ENCODE measurements at places on chromosomes 3 and 15.

GRCh38 chr3:167736264-167736787, 805 bp downstream of the SERPINI1 start:
- DNase-seq, result no peak

- no peak for DNase-seq
Measured at GRCh38 chr3:158671821-158672214, 630 bp downstream of the LXN start.

GRCh38 chr3:59286791-59287531, 237.1 kb upstream of the CFAP20DC start:
- DNase-seq, result no peak

GRCh38 chr3:120416868-120417267, 33.9 kb downstream of the FSTL1 start:
- DNase-seq, result no peak

DNA sequence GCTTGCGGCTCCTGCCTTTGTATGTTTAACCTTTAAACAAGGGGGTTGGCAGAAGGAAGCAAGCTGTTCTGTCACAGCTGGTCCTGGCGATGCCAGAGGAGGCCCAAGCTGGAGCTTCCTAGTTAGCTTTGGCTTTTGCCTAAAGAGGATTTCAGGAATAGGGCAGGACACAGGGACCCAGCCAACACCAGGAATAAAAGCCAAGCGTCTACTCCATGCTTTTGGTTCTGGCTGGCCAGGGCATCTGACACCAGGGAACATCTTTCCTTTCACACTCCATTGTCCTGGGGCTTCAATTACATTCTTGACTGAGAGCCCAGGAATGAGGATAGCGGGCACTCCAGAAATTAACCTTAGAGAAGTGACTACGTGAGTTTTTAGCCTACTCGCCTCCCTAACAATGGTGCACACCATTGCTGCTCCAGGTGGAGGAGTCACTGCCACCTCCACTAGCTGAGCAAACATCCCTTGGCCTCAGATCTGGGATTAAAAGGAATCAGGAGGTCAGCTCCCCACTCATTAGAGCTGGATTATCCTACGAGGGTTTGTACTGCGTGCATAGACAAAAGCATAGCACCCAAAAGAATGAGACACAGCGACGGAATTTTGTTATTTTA, 38.2 kb downstream of the TPM1 start:
- no peak for DNase-seq

DNA sequence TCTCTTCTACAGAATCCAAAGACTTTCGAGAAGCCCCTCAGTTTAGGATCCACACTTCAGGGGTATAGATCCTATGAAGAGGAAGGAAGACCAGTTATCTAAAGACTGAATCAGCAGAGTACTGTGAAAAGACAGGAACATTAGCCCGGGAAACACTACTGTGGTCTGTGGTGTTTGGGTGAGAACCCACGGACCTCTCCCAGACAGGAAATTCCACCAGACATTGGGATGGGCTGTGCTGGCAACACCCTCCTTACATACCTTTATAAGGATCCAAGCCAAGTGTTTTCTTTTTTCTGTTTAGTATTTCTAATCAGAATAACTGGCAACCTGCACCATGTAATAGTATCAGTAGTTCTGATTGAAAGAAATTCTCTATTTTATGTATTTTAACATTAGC, 14.1 kb downstream of the TMEM207 start:
- no peak for DNase-seq

DNA sequence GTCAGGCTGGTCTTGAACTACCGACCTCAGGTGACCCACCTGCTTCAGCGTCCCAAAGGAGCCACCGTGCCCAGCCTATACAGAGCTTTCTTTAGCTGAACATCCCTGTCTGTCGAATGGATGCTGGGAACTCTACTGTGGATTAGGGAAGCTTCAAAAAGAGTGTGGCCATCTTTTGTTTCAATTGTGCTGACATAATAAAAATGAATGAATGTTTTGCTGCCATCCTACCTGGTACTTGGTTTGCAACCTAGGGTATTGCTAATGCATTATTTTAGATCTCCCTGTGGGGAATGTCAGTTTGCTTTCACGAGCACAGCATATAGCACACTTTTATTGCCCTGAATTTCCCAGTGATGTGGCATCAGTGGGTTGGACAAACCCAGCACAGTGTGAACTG, 32.3 kb downstream of the CMTM6 start:
- no peak for DNase-seq

DNA sequence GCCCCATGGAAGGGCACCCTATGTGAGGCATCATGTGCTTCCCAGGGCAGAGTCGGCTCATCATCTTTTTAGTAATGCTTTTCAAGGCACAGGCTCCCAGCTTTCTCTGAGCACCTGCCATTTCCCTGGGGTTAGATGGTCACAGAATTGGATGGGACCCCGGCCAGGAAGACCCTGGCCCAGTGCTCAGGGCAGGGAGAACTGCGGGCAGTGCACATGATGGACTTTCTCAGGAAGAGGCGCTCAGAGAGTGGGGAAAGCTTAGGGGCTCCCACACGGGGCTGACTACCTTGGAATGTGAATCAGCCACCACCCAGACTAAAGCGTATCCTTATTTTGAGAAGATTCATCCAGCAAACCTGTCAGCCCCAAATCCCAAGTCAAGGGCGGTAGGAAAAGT, 16.5 kb upstream of the SKOR1 start:
- DNase-seq, result no peak

GRCh38 chr3:173096994-173097785, 43.8 kb downstream of the SPATA16 start:
- DNase-seq, result no peak

GRCh38 chr3:169009453-169009852, 654.1 kb downstream of the MECOM start:
- no peak for DNase-seq

DNA sequence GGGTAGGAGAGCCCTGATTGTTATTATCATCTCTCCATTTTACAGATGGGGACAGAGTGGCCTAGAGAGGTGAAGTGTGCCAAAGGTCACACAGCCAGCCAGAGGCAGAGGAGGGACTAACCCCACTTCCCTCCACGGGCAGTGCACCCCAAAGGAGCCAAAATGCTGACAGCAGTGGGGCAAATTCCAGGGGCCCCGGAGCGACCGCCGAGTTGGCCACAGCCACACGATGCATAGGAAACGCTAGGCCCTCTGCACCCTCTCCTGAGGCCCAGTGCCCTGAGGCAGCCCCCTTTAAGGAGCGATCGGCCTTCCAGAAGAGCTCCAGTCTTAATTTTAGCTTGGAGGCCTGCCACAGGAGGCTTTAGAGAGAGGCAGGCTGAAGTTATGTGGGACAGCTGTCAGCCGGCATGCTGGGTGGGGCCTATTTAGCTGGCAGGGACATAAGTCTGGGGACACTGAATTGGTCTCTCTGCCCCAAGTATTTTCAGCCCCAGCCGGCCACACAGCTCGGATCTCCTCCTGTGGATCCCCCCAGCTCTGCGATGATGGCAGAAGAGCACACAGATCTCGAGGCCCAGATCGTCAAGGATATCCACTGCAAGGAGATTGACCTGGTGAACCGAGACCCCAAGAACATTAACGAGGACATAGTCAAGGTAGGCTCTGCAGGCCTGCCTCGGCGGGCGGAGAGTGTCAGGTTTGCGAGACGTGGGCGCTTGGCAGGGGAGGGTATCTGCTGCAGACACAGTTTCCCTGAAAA, at the start of gene CAV3:
Gene CAV3 (plus strand): TSS at position 471 of the 763 bp plus-strand sequence. CDS start 75 bp downstream, at position 546.
- DNase-seq, result no peak

DNA sequence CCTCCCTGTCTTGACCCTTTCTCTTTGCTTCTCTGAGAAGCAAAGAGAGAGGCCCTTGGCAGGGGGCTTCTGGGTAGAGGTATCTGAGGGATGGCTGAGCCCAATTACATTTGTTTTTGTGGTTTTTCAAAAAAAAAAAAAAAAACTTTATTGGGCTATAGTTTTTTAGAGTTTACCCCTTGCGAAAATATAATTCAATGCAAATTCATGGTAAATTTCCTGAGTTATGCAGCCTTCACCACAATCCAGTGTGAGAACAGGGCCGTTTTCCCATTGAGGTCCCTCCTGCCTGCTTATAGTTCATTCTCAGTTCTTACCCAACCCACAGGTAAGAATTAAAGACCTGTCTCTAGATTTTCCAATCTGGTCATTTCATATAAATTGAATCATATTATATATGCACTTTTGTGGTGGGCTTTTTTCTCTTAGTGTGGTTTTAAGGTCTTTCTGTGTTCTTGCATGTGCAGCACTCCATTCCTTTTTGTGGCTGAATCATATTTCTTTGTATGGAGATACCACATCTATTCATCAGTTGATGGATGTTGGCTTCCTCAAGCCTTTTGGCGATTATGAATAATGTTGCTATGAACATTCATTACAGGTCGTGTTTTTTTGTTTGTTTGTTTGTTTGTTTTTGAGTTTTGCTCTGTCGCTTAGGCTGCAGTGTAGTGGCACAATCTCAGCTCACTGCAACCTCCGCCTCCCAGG, 2.7 kb downstream of the MCM2 start:
- DNase-seq, result no peak

GRCh38 chr15:81633889-81634288, 259.9 kb upstream of the TMC3 start:
- no peak for DNase-seq

GRCh38 chr3:177468331-177468730, 271.0 kb upstream of the TBL1XR1 start:
- no peak for DNase-seq

DNA sequence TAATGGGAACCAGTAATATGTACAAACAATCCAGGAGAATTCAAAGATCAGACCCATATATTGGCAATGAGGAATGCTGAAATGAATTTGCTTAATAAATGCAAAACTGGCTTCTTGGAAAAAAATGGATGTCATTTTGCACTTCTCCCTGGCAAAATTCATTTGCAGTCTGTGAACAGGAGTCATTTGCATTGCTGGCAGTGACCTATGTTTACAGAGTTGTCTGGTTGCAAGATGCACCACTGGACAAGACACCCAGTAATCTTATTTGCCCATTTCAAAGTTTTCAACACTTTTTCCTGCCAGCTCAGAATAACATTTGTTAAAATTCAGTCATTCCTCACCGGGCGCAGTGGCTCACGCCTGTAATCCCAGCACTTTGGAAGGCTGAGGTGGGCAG, 123.5 kb upstream of the KCNAB1 start:
- no peak for DNase-seq

DNA sequence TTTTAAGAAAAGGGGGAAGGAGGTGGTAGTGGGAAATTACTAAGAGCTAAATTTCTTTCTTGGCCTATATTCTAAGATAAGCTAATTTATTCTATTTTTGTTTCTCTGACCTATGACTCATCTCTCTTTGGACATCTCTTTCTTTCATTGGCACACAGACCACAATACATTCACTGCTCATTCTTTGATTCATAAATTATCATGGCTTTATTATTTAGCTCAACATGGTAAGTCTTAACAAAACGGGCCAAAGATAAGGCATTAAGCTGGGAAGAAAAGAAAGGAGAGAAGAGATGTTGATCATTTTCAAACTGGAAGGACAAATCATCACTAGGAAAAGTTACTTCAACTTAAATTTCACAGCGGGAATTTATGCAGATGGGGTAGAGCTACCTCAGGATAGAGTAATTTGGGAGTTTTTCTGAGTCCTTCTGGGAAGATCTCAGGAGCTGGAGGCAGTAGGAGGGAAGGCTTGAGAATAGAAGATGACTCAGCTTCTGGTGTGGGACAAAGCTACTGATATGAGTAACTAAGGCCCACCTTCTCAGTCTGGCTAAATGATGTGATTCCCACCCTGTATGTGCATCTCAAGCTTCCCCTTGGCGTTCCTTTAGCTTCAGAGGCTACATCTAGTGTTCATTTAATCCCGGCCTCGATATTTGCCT, 7.5 kb upstream of the ALCAM start:
- DNase-seq, result no peak

DNA sequence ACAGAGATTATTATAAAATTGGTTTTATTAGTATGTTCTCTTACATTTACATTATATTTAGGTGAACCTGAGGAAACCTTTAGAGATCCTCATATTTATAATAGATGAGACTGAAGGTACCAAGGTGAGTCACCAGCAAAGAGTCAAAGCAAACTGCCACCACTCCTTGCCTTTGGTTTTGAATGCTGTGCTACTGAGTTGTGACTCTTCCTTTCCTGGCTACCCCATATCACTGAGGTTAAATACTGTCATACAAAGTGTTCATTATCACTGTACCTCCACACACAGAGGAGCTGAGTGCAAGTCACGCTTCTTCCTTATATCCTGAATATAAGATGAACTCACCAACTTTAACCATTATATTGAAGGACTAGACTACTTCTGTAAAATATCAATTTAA, 168.2 kb downstream of the CBLB start:
- DNase-seq, result no peak

DNA sequence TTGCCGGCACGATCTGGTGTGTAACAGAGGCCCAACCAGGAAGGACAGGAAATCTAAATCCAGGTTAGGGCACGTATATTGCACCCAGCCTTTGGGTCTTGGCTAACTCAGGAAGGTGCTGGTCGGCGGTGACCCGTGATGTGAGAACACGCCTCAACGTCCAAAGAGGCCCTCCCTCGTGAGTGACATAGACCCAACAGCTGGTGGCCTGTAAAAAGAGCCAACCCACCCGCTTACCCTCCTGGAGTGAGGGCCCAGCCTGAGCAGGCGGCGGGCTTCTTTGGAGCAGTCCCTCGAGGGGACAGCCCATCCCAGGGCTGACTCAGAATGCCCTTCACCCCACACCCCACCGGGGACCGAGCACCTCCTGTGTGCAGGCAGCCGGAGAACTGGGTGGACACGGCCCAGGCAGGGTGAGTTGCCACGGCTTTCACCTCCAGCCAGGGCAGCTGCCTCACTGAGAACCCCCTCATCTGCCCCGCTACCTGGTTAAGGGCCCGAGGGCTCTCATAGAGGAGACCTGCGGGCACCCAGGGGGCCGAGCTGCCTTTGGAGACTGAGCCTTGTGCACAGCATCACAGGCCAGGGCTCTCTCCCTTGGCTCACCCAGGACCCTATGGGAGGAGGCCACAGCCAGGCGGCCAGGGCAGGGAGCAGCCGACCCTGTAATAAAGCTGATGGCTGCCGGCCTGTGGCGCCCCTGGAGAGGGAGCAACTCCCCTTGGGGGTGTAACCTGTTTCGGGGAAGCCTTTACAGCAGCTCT, 41.8 kb downstream of the ZNF710 start:
- no peak for DNase-seq

- DNase-seq, result no peak
Measured at GRCh38 chr3:65953301-65953812, 85.4 kb downstream of the MAGI1 start.

GRCh38 chr3:182268711-182269110, 524.6 kb upstream of the ATP11B start:
- no peak for DNase-seq

Measured in stimulated activated CD8-positive, alpha-beta memory T cell treated with anti-CD3 and anti-CD28 coated beads, Interleukin-15, amount 100 ng/mL, for 4 hours (primary cell).